Retinal pigment epithelial cell (primary cell): ENCODE measurements at places on chromosomes 1 and 21.

DNA sequence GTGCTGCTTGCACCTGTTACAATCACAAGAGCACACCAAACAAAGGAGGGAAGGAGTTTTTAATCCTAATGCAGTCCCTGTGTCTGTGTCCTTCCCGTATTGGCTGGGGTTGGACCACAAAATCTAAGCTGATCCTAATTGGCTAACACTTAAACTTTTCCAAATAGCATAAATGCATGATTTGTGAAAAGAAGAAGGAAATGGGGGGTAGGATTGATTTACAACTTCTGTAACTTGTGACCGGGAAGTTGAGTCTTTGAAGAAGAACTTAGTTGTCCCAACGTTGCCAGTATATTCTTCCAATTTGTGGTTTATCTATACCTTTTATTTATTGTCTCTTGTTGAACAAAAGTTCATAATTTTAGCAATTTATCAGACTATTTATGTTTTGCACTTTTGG is 11.8 kb upstream of the IPP start:
- DNase-seq: no peak

DNA sequence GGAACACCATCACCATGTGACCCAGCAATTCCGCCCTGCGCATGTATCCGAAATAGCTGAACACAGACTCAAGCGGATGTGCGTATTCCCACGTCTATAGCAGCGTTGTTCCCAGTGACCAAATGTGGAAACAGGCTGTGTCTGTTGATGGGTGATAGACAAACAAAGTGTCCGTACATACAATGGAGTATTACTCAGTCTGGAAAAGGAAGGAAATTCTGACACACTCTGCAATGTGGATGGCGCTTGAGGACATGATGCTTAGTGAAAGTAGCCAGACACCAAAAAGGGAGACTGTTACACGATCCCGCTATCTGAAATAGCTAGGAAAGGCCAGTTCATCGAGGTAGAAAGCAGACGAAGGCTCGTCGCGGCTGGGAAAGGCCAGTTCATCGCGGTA is 25.8 kb downstream of the PDXK start:
- no peak for DNase-seq

DNA sequence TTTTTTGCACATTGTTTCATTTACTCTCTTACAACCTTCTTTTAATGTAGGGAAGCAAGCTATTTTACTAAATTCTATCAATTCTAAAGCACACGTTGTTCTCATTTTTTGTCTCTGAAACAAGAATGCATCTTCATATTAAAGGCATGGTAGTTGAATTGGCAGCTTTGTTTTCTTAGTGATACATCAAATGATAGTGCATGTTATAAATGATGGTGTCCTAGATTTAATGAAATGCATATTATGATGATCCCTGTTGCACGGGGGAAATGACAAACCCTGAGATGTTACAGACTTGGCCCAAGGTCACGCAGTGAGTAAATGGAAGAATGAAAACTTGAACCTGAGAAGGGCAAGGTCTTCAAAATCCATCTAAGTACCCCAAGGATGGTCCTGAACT is 213.1 kb downstream of the KAZN start:
- no peak for DNase-seq

DNA sequence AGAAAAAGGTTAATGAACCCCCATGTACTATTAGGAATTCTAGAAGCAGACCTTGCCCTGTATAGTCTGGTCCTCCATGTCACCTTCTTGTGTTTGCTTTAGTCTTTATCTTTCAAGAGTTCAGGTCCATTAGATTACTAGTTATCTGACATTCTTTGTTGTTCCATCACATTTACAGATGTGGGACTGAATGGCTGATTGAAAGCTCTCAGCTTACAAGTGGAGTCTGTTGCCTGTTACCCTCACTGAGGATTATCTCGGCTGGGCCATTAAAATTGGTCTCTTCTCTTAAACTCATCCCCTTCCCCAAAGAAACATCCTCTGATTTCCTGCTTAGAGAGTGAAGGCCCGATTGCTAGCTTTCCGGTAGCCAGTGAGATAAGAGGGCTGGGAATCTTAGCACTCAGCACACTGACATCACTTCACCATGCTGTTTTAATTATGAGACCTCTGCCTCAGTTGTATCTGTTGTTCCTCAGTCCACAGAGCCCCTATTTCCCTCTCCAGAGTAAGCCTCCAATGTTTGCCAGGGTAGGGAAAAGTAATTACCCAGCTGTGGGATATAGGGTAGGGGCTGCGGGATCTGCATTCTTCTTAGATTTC is 76.8 kb downstream of the LPGAT1 start:
- DNase-seq: no peak

DNA sequence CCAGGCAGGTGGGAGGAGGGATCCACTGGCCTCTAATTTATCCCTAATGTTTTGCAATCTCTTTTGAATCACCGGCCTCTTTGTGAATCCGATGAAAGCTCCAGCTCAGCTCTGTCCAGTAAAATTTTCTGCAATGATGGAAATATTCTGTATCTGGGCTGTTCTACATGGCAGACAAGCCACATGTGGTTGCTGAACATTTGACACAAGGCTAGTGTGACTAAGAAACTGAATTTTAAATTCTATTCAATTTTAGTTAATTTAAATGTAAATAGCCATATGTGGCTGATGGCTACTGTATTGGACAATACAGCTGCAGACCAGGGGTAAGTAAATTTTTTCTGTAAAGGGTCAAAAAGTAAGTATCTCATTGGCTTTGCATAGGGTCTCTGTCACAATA is 135.1 kb downstream of the CSMD2 start:
- no peak for DNase-seq

GRCh38 chr1:155255243-155256007 is at the start of gene ENTREP3:
Gene ENTREP3, minus strand, starts transcription at chr1:155255483. Its CDS starts 606 bp downstream, at chr1:155254877.
- no peak for DNase-seq

DNA sequence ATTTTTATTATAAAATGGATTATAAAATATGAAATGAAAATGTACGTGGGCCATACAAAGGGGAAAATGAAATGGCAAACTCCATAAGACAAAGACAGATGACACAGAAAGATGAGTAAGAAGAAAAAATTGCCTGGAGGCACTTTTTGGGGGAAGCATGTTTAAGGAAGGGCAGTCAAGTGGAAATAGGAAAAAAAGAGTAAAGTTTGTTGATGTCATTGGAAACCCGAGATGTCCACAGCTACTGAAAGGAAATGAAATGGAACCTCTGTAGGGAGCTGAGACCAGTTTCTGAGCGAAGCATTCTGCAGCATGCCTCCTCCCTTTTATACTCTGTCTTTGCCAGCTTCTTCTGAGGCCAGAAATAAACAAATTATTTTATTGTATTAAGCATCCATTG is 203.4 kb upstream of the UBE2U start:
- DNase-seq: no peak

DNA sequence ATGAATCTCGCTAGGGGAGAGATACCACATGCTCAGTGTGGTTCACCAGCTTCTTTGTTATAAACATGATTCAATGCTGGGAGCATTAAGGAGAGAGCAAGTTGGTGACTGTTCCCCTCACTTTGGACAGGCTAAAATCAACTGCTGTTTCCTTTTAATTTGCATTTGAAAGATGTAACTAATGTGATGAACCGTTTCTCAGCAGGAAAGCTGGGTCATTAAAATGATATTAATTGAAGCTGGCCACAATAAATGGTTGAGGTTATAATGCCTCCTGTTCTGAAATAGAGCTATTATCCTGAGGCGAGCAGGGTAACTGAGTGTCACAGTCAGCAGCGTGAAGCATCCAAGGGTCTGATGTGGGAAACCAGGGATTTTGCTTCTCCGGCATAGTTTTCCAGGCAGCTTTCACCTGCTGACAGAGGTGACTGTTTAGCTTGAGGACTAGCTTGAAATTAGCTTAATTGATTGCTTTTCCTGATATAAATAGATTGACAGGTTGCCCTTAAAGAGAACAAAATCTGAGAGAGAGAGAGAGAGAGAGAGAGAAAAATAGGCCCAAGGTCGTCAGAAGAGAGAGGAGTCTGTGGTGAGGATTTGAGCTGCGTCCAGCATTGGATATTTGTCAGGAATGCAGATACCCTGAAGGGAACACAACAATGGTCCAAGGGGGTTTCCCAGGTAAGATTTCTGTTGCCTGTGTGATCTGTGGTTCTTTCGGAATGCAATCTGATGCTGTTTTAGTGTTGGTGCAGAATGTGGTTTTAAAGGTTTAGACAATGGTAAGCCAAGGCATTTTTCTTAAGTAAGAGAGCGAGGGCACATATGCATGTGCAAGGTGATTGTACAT is 209.7 kb downstream of the PATJ start:
- DNase-seq: no peak

DNA sequence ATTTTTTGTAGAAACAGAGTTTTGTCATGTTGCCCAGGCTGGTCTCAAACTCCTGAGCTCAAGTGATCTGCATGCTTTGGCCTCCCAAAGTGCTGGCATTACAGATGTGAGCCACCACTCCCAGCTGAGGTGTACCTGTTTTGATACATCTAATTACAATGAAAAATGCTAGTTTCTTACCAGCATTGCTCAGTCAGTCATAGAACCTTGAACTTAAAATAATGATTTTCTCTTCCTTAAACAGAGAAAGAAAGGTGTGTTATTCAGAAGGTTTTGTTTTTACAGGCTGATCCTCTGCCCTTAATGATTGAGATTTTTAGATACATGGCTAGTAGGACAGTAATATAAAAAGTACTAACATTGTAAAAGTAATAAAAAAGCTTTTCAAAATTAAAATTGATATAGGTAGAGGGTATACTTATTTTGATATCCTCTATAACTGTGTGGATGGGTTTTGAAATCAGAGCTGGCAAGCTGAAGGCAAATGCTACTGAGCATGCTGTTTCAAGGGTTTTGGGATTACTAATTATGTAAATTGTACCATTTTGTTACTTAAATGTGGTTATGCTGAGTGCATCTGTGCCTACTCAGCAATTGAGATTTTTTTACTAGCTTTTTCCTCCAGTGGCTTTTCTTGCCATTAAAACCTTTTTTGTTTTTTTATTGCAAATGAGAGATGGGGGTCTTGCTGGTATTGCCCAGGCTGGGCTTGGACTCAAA is 16.1 kb downstream of the PRRC2C start:
- no peak for DNase-seq

DNA sequence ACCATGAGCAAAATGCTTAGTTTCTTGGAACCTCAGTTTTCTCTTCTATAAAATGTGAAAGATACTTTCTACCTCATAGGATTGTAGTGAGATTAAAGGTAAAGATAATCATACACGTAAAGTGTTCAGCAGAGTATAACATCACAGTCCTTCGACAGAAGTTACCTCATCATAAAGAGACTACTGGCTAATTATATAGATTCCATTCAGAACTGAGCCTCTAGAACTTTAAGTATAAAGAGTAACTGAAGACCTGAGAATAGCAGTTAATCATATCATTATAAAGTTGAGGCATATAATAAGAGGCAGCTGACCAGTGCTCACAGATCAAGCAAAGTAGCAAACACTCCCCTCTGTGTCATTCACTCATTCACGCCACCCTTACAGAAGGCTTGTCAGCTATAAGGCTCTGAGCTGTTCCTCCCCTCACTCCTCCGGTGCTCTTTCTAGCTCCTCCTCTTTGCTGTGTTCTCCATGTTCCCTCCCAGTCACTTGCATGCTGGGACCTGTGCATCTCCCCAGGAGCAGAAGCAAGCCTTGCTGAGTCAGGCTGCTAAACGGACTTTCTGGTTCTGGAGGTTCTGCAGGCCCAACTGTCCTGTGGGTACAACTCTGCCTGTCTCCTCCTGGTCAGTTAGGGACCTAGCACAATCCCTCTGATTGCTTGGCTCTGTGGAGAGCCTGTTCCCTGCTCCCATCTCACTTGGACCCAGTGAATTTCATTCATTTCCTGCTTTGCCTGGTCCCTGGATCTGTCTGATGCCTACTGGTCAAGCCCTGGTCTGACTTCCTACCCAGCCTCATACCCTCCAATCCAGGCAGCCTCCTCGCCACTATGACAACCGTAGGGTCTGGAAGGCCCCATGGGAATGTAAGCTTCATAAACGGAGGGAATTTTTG is 28.3 kb upstream of the LY9 start:
- no peak for DNase-seq

- DNase-seq: no peak
Observed at GRCh38 chr1:228031276-228031995, 24.6 kb downstream of the WNT3A start.

- DNase-seq: no peak
Observed at GRCh38 chr1:62103846-62104245, 90.8 kb upstream of the L1TD1 start.

DNA sequence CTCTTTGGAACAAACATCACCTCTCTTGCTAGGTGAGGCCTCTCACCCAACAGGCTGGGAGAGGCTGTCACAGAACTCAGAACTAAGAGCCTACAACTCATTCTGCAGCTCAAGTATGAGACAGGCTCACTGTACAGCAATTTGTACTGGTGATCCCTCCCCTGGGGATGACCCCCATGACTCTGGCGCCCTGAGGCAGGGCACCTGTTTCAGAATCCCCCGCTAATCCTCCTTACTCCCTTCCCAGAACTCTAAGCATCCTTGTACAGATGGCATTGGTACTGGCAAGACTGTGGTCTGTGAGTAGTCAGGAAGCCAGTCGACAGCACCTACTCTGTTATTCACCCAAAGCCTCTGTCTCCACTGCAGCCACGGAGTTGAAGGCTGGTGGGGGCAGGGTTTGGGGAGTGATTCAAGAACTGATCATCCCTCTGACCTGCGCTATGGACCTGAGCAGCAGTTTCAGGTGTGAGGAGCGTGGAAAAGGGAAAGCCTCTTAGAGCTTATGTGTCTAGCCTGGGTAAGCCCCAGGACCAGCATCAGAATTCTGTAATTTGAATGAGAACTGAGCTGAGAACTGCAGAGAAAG is 655.5 kb downstream of the KIF26B start:
- DNase-seq: no peak

DNA sequence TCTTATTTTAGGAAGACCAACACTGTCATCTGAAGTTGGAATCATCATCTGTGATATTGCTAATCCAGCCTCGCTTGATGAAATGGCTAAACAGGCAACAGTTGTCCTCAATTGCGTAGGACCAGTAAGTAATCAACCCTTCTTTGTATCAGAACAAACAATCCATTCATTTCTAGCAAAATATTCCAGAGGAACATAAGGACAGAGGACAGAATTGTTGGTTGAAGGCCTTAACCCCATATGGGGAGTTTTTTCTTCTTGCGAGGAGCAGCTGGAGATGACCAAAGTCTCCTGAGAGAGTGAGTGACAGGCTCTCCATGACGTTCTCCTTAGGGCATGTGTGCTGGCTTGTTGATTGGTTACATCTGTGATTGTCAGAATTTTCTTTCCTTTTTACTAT is 2.7 kb downstream of the SCCPDH start:
- DNase-seq: no peak

- DNase-seq: no peak
Observed at GRCh38 chr1:187605736-187606135, 777.0 kb downstream of the PLA2G4A start.

GRCh38 chr1:116335850-116336624 is 37.0 kb upstream of the ATP1A1 start:
- DNase-seq: no peak

GRCh38 chr1:177219554-177220458 is 49.0 kb downstream of the BRINP2 start:
- DNase-seq: no peak

- no peak for DNase-seq
Observed at GRCh38 chr21:45556645-45557615, 14.7 kb upstream of the SLC19A1 start.

GRCh38 chr1:64005801-64006200 is 197.6 kb upstream of the UBE2U start:
- no peak for DNase-seq

GRCh38 chr1:44819608-44820327 is 11.4 kb downstream of the BTBD19 start:
- DNase-seq: peak; percentile 85

GRCh38 chr1:241749945-241750695 is 97.9 kb upstream of the EXO1 start:
- no peak for DNase-seq
